ENCODE measurements at places on chromosomes 1 and 21. TPM values are rescaled to one million over a fixed set of nuclear protein-coding genes. Genes with fewer than 3 reads are reported as not detected.

GRCh38 chr1:206456577-206457370 is 13.5 kb upstream of the IKBKE start:
- H3K27ac ChIP-seq, result no peak overlapping the region
- H3K4me1 ChIP-seq, result peaks cover 7% of the 10 kb centered on the region
- no peak overlapping the region for H3K4me3 ChIP-seq
- H3K36me3 ChIP-seq, result peaks cover 17% of the 10 kb centered on the region
- DNase-seq, result no peak
- no peaks in the 10 kb centered on the region for H3K27me3 ChIP-seq

The ANGPTL3 gene
- not detected for total RNA-seq

DNA sequence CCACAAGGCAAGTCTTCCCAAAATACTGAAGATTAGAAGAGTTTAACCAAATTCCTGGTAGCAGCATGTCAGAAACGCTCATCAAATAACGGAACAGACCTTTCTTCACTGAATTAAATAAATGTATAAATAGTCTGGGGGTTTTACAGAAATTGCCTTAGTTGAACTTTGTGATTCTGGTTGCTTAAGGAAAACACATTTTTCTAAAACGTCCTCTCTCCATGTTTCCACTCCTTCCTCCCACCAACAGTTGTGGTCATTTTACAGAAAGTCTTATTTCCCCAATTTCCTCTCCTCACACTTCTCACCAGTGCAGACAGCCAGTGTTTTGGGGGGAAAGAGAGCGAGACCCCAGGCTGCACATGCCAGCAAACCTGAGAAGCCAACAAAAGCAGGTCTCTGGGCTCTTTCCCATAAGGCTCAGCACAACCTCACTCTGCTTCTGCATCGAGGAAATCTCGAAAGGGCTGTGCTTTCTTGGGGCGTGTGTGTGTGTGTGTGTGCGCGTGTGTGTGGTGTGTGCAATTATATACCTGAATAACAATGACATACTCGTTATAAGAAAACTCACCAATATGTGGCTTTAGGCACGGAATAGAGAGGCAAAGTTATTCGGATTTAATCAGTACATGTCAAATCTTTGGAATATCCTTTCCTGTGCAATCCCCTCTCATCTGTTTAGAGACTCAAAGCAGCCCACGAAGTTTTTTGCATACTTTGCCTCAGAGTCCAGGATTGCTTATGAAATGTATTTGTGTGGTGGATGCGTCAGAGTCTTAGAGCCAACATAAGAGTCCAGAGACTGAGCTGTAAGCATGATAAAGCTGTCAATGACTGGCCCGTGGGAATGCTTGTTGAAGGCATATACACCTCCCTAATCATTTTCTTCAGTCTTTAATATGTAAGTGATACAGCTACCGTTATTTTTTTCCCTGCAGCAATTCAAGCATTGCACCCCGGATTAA is 2.0 kb downstream of the KCNJ15 start:
- DNase-seq, result peak; percentile 91
- H3K4me1 ChIP-seq, result peaks cover 9% of the 10 kb centered on the region
- no peak overlapping the region for H3K4me3 ChIP-seq
- no peak overlapping the region for H3K27ac ChIP-seq
- no peaks in the 10 kb centered on the region for H3K36me3 ChIP-seq

GRCh38 chr1:91885213-91885715 is 687 bp downstream of the TGFBR3 start:
- peaks cover 8% of the 10 kb centered on the region for H3K4me1 ChIP-seq
- no peaks in the 10 kb centered on the region for H3K36me3 ChIP-seq
- peaks cover 4% of the 10 kb centered on the region for H3K27me3 ChIP-seq
- H3K4me3 ChIP-seq, result peak overlapping the region; percentile 67
- no peak for DNase-seq

GRCh38 chr1:111576547-111576946 is 43.0 kb upstream of the RAP1A start:
- no peaks in the 10 kb centered on the region for H3K36me3 ChIP-seq
- no peak for DNase-seq
- no peak overlapping the region for H3K27ac ChIP-seq

The CLCA4 gene
- not detected for total RNA-seq

The SYT2 gene
- 0.27 TPM for total RNA-seq

DNA sequence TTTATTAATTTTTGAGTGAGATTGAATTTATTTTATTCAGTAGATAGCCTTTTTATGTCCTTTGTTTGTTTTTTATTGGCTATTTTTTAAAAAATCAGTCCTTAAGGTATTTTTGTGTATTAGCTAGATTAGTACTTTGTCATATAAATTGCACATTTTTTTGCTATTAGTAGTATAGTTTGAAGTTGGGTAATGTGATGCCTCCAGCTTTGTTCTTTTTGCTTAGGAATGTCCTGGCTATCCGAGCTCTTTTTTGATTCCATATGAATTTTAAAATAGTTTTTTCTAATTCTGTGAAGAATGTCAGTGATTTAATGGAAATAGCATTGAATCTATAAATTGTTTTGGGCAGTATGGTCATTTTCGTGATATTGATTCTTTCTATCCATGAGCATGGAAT is 80.4 kb downstream of the MAN1A2 start:
- no peaks in the 10 kb centered on the region for H3K36me3 ChIP-seq
- H3K27me3 ChIP-seq, result no peaks in the 10 kb centered on the region
- peak; percentile 27 for DNase-seq
- H3K4me3 ChIP-seq, result no peak overlapping the region
- H3K4me1 ChIP-seq, result no peaks in the 10 kb centered on the region
- H3K27ac ChIP-seq, result no peak overlapping the region

The SPRR2E gene
- not detected for total RNA-seq

GRCh38 chr21:42616941-42617340 is 36.5 kb upstream of the PDE9A start:
- no peak for DNase-seq
- no peak overlapping the region for H3K4me3 ChIP-seq
- H3K27me3 ChIP-seq, result peaks cover 26% of the 10 kb centered on the region
- no peaks in the 10 kb centered on the region for H3K36me3 ChIP-seq

DNA sequence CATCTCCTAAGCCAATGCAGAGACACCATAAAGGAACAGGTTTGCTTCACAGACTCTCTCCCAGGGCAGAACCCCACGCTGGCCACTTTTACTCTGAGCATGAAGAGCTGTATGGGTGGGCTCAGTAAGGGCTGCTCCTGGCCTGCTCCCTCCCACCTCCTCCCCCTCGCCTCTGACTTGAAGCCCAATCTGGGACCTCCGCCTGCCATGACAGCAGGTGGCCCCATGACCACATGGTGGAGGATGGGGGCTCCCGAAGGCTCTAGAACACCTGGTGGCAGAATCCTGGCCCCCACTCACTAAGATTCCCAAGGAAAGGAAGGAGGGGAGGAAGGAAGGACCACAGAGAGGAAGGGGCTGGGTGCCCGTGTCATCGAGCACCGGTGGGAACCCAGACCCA is 23.7 kb downstream of the CASZ1 start:
- H3K27me3 ChIP-seq, result peaks cover 18% of the 10 kb centered on the region
- H3K4me3 ChIP-seq, result no peak overlapping the region
- no peaks in the 10 kb centered on the region for H3K4me1 ChIP-seq

DNA sequence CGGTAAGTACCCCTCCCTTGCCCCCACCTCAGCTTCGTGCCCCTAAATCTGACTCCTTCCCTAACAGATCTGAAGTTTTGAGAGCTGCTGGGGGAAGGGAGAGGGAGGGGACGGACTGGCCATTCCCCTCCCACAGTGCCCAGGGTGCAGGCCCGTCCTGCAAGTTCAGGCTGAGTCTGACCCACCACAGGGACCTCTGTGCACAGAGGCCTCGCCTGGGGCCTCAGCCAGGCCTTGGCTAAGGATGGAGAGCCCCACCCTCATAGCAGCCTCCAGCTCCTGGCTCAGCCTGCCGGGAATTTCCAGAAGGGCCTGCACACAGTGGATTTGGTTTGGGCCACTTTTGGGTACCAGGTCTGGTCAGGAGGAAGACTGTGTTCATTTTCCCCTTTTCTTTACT is 31.2 kb upstream of the TNFRSF1B start:
- no peak overlapping the region for H3K27ac ChIP-seq
- no peaks in the 10 kb centered on the region for H3K27me3 ChIP-seq
- DNase-seq, result no peak
- no peak overlapping the region for H3K4me3 ChIP-seq

DNA sequence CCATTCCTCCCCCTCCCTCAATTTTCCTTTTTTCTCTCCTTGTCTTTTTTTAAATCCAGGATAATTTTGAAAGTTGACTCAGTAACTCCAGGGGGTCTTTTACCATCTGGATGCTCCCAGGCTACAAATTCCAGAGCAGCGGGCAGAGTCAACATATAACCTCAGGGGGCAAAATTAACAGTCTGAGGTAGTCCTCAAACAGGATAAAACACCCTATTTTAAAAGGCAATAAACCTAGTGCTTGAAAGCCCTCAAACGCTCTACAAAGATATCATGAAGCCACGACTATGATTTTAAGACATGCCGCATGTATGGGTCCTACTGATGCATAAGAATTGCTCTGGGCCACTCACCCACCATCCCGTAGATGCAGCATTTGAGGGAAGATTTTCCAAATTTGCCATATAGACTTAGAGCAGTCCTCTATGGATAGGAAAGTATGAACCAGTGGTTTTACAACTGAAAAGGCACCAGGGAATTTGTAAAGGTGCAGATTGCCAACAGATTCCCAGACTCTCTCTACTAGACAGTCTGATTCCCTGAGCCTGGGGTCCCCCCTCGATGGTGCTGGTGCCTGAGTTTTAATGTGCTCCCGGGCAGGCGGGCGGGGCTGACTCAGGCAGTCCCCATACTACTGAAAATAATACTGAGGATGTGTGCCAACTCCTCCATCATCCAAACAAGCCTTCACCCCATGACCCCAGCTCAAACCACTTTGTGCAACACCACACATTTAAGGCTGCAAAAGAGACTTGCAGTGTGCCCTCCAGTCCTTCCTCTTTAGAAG is 37.2 kb downstream of the PTPN14 start:
- H3K36me3 ChIP-seq, result no peaks in the 10 kb centered on the region
- no peaks in the 10 kb centered on the region for H3K27me3 ChIP-seq
- peak; percentile 71 for DNase-seq

- no peak overlapping the region for H3K27ac ChIP-seq
- no peaks in the 10 kb centered on the region for H3K36me3 ChIP-seq
- no peaks in the 10 kb centered on the region for H3K27me3 ChIP-seq
- DNase-seq, result no peak
- no peak overlapping the region for H3K4me3 ChIP-seq
Observed at GRCh38 chr1:97186381-97186780, 464.8 kb downstream of the PTBP2 start.

The C21orf58 gene
- 3.2 TPM for total RNA-seq

The FNDC10 gene
- total RNA-seq, result 8.7 TPM

The AADACL3 gene
- not detected for total RNA-seq

The UTS2 gene
- not detected for total RNA-seq

DNA sequence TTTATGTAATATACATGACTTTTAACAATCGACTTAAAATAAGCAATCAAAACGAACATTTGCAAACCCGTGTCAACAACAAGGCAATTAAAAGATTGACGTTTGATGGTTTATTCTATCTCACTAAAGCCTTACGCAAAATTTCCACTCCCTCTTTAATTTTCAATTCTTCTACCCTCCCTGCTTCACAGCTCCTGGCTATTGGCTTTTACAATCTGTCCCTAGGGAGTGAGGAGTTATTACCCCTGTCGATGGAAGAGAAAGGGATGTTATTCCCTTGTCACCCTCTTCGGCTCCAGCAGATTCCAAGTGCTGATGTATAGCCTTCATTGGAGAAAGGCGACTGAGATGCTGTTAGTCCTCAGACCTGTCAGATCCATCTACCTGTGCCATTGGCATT is 161.3 kb downstream of the ZNF281 start:
- no peaks in the 10 kb centered on the region for H3K27me3 ChIP-seq
- no peak overlapping the region for H3K27ac ChIP-seq
- H3K36me3 ChIP-seq, result no peaks in the 10 kb centered on the region
- H3K4me3 ChIP-seq, result no peak overlapping the region

DNA sequence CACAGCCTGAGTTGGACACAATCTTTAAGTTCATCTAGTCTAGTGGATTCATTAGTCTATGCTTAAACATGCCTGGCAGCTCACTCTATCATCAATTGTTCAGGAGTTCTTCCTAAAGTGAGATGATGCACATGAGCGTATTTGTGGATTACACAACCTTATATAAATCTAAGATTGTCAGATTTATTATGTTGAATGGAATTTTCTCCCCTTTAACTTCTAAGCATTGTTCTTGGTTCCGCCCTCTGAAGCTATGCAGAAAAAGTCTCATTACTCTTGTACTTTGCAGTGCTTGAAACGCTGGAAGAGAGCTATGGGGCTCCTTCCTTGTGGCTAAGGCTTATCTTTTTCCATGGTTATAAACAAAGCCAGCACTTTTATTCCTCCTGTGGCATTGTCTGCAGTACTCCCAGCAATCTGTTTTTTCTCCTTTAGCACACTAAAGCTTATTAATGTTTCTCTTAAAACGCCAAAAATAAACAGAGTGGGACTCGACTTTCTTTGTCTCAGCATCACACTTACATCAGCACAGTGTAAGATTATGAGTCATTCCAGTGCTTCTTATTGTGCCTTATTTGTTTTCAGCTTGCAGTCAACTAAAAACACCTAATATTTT is 316.8 kb upstream of the CAMK1G start:
- no peaks in the 10 kb centered on the region for H3K4me1 ChIP-seq
- no peaks in the 10 kb centered on the region for H3K27me3 ChIP-seq
- no peaks in the 10 kb centered on the region for H3K36me3 ChIP-seq
- DNase-seq, result peak; percentile 31
- no peak overlapping the region for H3K27ac ChIP-seq

DNA sequence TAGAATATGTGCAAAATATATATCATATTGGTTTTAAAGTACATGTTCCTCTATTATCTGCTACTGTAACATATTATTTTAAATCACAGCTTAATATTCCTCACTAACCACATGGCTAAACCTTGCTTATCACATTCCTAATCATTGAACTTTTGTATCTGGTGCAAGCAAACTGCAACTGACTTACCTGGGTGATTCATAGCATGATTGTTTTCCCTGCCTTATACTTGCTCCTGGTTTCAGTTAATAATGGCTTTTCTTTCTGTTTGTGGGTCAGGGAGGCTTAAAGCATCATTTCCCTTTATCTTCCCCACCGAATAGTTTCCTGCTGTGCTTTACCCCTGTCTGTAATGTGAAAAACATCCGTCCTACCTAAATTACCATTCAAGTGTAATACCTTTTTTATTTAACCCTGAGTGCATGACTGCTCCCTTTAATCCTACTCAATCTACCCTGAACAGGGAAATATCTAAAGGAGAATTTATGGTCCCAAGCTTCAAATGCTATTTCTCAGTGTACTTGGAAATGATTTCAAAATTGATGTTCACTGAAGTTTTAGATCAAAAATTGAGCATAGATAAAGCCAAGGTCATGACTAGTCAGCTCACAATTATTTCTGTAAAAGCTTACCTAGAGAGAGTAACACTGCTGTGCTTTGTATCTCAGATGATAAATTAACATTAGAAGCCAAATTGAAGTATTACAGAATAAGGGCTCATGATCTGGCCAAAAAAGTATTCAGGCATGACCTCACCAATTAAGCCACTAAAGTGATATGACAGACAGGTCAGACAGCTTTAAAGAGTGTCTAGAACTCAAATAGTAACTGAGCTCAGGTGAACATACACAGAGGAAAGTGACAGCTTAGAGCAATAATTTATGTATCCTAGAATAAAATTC is 507.1 kb downstream of the BRINP3 start:
- H3K27me3 ChIP-seq, result no peaks in the 10 kb centered on the region
- H3K4me1 ChIP-seq, result no peaks in the 10 kb centered on the region
- peak; percentile 8 for DNase-seq
- no peaks in the 10 kb centered on the region for H3K36me3 ChIP-seq

Data from astrocyte (in vitro differentiated cells and primary cell).